Mesenchymal stem cell (in vitro differentiated cells and primary cell): ENCODE measurements at places on chromosomes 11 and 22.

- DNase-seq: peak; percentile 21
These were observed 143.6 kb downstream of the ADAMTS15 start for GRCh38 chr11:130592056-130592455.

GRCh38 chr22:38618682-38619081, 37.5 kb downstream of the FAM227A start:
- DNase-seq: no peak

- DNase-seq: peak; percentile 53
These were observed at the start of gene KLHL22 for GRCh38 chr22:20494978-20495860. Gene KLHL22 (minus strand): TSS chr22:20495795. CDS start chr22:20489211, 6,584 bp downstream.

DNA sequence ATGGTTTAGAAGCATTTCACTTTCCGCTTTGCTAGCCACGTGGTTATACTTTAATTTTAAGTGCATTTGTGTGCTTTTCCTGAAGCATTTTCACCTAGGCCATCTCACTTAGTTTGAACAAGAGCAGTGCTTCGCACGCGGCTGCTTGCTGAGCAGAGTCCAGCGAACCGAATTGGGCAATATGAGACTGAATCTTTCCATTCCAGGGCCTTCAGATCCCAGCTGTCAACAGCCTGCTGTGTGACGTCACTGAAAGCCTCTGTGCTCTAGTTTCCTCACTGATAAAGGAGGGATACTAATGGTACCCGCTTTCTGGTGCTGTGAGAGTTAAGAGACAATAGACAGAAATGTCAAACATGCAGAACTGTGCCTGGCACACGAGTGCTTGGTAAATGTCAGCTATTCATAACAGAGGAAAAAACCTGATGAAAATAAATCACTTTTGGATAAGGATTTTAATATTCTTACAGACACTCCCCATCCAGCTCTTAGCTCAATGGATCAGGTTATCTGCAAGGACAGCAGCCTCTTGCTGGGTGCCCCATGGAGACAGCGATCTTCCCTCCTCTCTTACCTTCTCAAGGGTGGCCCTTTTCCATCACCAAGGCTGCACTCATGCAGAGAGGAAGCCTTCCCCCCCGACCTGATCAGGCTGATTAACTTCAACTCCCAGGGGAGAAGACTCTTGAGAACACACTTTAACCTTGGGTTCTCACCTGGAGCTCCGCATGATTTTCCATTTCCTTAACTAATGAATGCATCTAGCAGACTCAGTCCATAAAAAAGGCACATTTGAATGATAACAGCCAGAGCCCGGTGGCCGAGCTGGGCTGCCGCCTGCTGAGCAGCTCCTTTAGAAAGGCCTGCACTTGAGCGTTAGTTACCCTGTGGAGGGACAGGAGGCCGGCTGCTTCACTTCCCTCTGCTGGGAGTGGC, 3.5 kb upstream of the GLB1L3 start:
- peak; percentile 73 for DNase-seq

GRCh38 chr22:48528221-48528915, 1299.3 kb downstream of the BRD1 start:
- DNase-seq: no peak

- DNase-seq: no peak
These were observed 3.9 kb upstream of the MUC15 start for GRCh38 chr11:26575946-26576345.

- peak; percentile 67 for DNase-seq
These were observed 11.0 kb upstream of the PTPN5 start for GRCh38 chr11:18802381-18803257.

DNA sequence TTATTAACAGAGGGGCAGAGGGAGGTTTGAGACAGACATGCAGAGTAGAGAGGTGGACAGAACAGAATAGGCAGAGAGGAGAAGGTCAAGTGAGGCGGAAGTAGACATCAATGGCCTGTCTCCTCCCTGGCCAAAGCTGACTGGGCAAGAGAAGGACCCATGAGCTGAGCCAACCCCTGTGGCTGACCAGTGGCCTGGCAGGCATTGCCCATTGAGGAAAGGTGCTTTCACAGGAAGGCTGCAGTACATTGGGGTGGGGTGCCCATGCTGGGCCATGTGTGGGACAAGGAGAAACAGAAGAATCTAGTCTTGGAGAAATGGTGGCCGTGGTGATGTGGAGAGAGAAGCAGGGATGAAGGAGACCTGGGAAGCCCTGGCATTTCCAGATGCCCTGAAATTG, 76.0 kb downstream of the MYEOV start:
- no peak for DNase-seq

DNA sequence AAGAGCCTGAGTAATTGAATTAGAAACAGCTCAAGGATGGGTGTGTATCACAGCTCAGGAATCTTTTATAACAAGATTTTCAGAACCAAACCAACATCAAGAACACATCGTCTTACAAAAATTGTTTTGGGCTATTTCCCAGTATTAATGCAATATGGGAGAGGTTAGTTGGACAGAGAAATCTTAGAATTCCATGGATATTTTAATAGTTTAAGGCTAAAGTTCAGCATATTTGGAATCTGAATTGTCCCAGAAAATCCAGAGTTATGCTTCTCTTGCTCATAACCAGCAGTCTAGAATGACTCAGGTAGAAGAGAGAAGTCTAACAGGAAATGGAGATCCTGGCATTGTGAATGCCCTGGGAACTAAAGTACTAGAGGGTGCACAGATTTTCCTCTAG, 74.6 kb downstream of the ADM start:
- DNase-seq: no peak

- no peak for DNase-seq
These were observed 184.9 kb downstream of the TENM4 start for GRCh38 chr11:79255965-79256364.

GRCh38 chr11:97574976-97575665, 1185.3 kb downstream of the JRKL start:
- no peak for DNase-seq

DNA sequence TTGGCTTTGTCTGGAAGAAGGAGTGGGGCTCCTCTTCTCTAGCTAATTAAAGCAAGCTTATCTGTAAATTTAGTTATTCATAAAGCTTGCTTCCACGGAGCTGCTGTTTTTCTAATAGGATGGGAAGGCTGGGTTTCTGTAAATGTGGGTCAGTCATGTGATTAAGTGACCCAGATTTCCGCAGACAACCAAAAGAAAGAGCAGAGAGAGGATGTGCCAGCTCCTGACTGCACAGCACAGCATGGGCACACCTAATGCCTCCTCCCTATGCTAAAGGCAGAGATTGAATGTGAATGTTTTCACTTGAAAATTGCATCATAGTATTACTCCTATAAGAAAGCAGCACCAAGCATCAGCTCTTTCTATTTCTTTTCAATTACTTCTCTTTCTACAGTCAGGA, 160.2 kb downstream of the FAT3 start:
- DNase-seq: no peak
